ENCODE measurements at places on chromosomes 2 and 18. TPM values are rescaled to one million over a fixed set of nuclear protein-coding genes. Genes with fewer than 3 reads are reported as not detected.

Gene ATOH8
- 83.0 TPM for total RNA-seq

Gene TSGA10
- 5.9 TPM for total RNA-seq

DNA sequence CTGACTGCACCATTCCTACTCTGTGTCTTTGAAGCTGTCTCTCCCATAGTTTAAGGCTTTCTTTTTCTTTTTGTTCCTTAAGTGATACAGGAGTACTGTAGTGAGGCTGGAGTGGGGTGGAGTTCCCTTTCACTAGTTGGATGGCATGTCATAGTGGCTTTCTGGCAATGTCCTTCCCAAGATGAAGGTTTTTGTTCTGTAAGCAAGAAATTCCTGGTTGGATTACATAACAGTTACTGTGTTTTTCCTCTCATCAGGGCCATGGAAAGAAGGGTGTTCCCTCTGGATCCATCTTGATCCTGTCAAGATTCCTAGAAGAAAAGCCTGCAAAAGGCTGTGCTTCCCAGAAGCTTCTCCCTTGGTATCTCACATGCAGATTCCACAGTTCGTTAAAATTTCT is 84.2 kb downstream of the ACKR3 start:
- no peak overlapping the region for H3K27ac ChIP-seq
- H3K4me3 ChIP-seq = no peak overlapping the region
- no peaks in the 10 kb centered on the region for H3K4me1 ChIP-seq
- H3K27me3 ChIP-seq = no peaks in the 10 kb centered on the region

DNA sequence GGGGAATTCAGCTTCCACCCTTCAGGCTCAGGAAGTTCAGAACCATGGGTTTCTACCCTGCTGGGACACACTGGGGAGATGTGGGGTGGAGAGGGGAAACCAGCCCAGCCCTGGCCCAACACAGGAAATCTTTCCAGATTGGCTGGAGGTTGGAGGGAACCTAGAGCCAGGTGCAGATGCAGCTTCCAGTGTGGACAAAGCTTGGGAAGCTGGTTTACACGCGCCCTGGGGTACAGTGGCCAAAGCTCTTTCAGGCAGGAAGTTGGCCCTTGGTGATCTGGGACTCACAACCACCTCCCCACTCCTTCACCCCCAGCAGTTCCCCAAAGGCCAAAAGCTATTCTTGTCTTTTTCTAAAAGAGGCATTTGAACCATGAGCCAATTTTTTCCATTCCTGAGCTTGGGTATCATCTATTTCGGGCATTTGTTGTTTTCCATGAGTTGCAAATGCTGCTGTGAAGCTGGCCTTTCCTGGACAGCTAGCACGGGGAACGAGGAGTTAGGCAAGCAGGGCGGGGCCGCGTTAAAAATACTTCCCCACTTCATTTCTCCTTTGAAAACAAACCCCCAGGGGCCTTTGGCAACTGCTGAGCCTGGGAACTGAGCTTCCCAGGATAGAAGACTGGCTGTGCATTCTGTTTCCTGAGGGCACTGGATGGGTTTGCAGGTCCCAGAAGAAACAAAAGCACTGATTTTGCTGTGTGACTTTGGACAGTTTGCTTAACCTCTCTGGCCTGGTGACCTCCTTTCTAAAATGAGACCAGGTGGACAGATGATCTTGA is 3.1 kb upstream of the ARID5A start:
- no peaks in the 10 kb centered on the region for H3K27me3 ChIP-seq
- H3K27ac ChIP-seq = peak overlapping the region; percentile 100
- no peak overlapping the region for H3K4me3 ChIP-seq
- DNase-seq = peak; percentile 80

DNA sequence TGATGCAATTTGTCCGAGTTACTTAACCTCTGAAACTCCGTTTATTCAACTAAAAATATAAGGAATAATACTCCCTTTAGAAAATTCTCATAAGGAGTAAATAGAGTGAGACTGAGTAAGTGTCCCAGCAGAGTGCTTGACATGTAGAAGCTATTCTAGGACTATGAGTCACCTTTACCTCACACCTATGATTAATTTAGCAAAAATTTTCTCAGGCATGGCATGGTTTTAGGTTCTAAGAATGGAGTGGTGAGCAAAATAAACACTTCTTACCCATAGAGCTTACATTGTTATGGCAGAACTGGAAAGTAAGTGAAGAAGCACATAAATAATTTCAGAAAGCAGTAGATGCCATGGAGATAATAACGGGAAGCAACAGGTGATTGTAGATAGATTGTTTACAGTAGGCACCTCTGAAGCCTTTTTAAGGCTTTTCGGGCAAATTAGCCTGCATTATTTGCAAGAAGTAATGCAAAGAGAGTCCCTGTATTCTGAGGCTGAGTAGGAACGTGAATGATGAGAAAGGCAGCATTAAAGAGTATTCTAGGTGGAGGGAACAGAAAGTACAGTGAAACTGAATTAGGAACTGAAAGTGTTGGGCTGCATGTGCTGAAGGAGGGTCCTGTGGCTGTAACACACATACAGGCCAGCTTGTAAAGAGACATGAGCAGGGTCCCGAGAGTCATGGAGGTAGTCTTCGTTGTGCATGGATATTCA is 209.2 kb downstream of the ZNF407 start:
- no peaks in the 10 kb centered on the region for H3K27me3 ChIP-seq
- H3K4me1 ChIP-seq = no peaks in the 10 kb centered on the region
- H3K27ac ChIP-seq = no peak overlapping the region
- no peaks in the 10 kb centered on the region for H3K36me3 ChIP-seq

Gene CYP26B1
- not detected for total RNA-seq

- no peak overlapping the region for H3K4me3 ChIP-seq
- no peak for DNase-seq
- no peaks in the 10 kb centered on the region for H3K36me3 ChIP-seq
- H3K27ac ChIP-seq = no peak overlapping the region
Observed at GRCh38 chr2:241386519-241386918, 30.4 kb downstream of the FARP2 start.

- DNase-seq = no peak
- H3K4me3 ChIP-seq = no peak overlapping the region
- H3K27ac ChIP-seq = no peak overlapping the region
- H3K27me3 ChIP-seq = no peaks in the 10 kb centered on the region
- no peaks in the 10 kb centered on the region for H3K4me1 ChIP-seq
Observed at GRCh38 chr2:213792045-213792444, 507.8 kb downstream of the SPAG16 start.

Gene TM4SF20
- total RNA-seq = not detected

Gene UBXN2A
- total RNA-seq = 16.8 TPM

Gene G6PC2
- total RNA-seq = not detected

Gene SLC11A1
- 14.0 TPM for total RNA-seq

Gene AKAIN1
- not detected for total RNA-seq

GRCh38 chr2:241542278-241542605 is 16.3 kb upstream of the BOK start:
- no peaks in the 10 kb centered on the region for H3K36me3 ChIP-seq
- no peak overlapping the region for H3K27ac ChIP-seq
- peaks cover 16% of the 10 kb centered on the region for H3K4me1 ChIP-seq
- no peak for DNase-seq
- H3K4me3 ChIP-seq = no peak overlapping the region
- no peaks in the 10 kb centered on the region for H3K27me3 ChIP-seq

- no peak for DNase-seq
- H3K27me3 ChIP-seq = no peaks in the 10 kb centered on the region
- H3K4me1 ChIP-seq = peaks cover 24% of the 10 kb centered on the region
- H3K27ac ChIP-seq = peak overlapping the region; percentile 93
- no peaks in the 10 kb centered on the region for H3K36me3 ChIP-seq
Observed at GRCh38 chr2:43081131-43081765, 145.2 kb downstream of the ZFP36L2 start.

- H3K4me3 ChIP-seq = no peak overlapping the region
- no peaks in the 10 kb centered on the region for H3K36me3 ChIP-seq
- no peaks in the 10 kb centered on the region for H3K27me3 ChIP-seq
- no peaks in the 10 kb centered on the region for H3K4me1 ChIP-seq
- no peak for DNase-seq
Observed at GRCh38 chr2:121902171-121902591, 146.7 kb downstream of the TSN start.

- no peaks in the 10 kb centered on the region for H3K27me3 ChIP-seq
- no peak overlapping the region for H3K4me3 ChIP-seq
- no peaks in the 10 kb centered on the region for H3K4me1 ChIP-seq
- DNase-seq = no peak
Observed at GRCh38 chr2:181394741-181395437, 62.3 kb upstream of the ITGA4 start.

DNA sequence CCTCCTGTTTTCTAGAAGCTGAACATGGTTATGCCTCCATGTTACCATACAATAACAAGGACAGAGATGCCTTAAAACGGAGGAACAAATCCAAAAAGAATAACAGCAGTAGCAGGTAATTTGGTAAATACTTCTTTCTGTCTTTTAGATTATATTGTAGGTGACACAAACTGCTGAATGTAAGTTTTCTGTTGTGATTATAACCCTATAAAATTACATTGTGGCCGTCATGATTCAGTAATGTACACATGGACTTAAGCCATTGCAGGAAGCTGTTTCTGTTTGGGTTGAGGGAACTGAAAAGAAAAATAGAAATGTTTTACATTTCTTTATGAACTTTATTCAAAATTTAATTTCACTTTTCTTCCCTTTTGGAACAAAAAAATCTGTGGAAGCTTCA is 1.2 kb downstream of the MXD1 start:
- H3K4me3 ChIP-seq = no peak overlapping the region
- no peaks in the 10 kb centered on the region for H3K27me3 ChIP-seq
- H3K36me3 ChIP-seq = no peaks in the 10 kb centered on the region
- no peaks in the 10 kb centered on the region for H3K4me1 ChIP-seq

GRCh38 chr2:197626965-197627625 is 48.3 kb downstream of the RFTN2 start:
- no peak overlapping the region for H3K4me3 ChIP-seq
- H3K36me3 ChIP-seq = no peaks in the 10 kb centered on the region
- H3K27me3 ChIP-seq = no peaks in the 10 kb centered on the region
- no peak overlapping the region for H3K27ac ChIP-seq
- no peaks in the 10 kb centered on the region for H3K4me1 ChIP-seq

DNA sequence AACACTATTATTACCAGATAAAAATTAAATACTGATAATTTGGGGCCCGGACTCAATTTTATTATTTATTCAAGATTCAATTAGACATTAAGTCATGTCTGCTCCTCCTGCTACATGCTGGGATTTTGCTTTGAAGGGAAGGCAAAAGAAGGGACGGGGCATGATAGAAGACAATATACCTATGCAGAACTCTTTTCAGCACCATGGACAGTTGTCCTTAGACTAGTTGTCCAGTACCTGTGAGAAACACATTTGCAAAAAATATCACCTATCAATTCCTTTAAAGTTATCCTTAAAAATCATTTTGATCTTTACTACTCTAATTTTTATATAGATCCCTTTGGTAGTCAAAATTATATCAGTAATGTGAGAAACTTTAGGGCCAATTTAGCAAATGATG is 100.2 kb upstream of the SULT1C3 start:
- no peaks in the 10 kb centered on the region for H3K27me3 ChIP-seq
- DNase-seq = no peak
- H3K4me3 ChIP-seq = no peak overlapping the region
- H3K36me3 ChIP-seq = no peaks in the 10 kb centered on the region

Gene LOXL3
- 9.5 TPM for total RNA-seq

GRCh38 chr2:169315357-169315756 is 47.0 kb downstream of the LRP2 start:
- DNase-seq = no peak
- H3K4me1 ChIP-seq = no peaks in the 10 kb centered on the region
- H3K27me3 ChIP-seq = no peaks in the 10 kb centered on the region

Gene PLGLB2
- 0.26 TPM for total RNA-seq

DNA sequence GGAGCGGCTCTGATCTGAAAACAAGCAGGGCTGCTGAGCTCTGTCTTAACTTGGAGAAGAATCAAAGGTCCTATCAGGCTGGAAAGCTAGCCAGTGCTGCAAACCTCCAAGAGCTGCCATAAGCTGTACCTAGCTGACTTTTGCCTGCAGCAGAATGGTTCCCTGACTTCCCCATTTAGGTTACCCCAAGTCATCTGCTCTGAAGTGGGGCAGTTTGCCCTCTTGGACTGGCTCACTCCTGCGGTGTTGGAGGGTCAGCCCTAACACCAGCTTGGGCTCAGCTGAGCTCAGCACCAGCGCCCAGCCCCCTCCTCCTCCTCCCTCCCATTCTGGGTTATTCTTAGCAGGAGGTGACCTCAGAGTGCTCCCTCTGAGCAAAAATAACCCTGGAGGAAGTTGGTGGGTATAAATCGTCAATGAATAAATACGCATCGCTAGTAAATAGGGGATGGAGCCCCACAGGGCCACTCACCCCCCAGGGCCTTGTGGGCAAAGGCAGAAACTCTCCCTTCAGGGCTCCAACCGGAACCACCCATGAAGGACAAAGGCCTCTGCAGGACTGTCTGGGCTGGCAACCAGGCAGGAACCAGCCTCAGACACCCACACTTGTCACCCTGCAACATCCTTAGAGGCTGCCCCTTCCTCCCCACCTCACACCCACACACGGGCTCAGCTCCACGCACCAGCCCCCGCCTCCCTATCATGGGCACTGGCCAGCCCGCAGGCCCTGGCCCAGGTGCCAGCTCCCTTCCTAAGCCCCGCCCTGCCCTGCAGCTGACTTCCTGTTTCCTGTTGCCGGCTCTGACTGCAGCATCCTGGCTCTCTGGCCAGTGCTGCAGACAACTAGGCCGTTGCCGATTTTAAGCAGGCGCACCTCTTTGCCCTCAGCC is 46.9 kb downstream of the DNMT3A start:
- no peak overlapping the region for H3K4me3 ChIP-seq
- H3K4me1 ChIP-seq = peaks cover 12% of the 10 kb centered on the region
- H3K27ac ChIP-seq = peak overlapping the region; percentile 68
- H3K27me3 ChIP-seq = no peaks in the 10 kb centered on the region

Gene ZAP70
- total RNA-seq = 3.3 TPM

GRCh38 chr2:120338015-120338414 is 7.9 kb upstream of the INHBB start:
- H3K4me3 ChIP-seq = no peak overlapping the region
- peaks cover 10% of the 10 kb centered on the region for H3K27me3 ChIP-seq
- H3K4me1 ChIP-seq = no peaks in the 10 kb centered on the region
- H3K36me3 ChIP-seq = no peaks in the 10 kb centered on the region
- DNase-seq = no peak

DNA sequence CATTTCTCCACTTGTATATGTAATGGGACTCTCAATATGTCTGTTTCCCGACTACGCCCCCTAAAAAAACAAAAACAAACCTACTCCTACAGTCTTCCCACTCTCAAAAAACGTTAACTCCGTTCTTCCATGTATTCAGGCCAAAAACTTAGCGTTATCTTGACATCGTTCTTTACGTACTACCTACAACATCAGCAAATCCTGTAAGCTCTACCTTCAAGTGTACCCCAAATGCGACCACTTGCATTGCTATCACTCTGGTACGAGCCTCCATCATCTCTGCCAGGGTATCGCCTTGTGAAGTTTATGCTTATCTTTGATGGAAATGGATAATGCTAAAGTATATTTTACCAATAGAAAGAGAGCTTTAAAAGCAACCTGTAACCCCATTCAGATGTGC is 479 bp downstream of the GPATCH11 start:
- H3K36me3 ChIP-seq = no peaks in the 10 kb centered on the region
- H3K27ac ChIP-seq = peak overlapping the region; percentile 82
- no peak for DNase-seq
- H3K4me3 ChIP-seq = peak overlapping the region; percentile 65
- H3K4me1 ChIP-seq = no peaks in the 10 kb centered on the region

GRCh38 chr2:16106619-16107018 is 166.3 kb downstream of the MYCN start:
- no peaks in the 10 kb centered on the region for H3K4me1 ChIP-seq
- no peak for DNase-seq
- H3K36me3 ChIP-seq = no peaks in the 10 kb centered on the region

All from uterus (tissue), 4 donors.